MCF 10A (cell line): ENCODE measurements at places on chromosomes 13 and 19.

GRCh38 chr13:28474491-28475134, 20.3 kb downstream of the FLT1 start:
- H3K4me3 ChIP-seq: no peak overlapping the region
- no peak overlapping the region for H3K27ac ChIP-seq
- H3K36me3 ChIP-seq: no peaks in the 10 kb centered on the region
- H3K4me1 ChIP-seq: no peaks in the 10 kb centered on the region
- H3K27me3 ChIP-seq: peaks cover under 1% of the 10 kb centered on the region

- no peaks in the 10 kb centered on the region for H3K36me3 ChIP-seq
- H3K27me3 ChIP-seq: no peaks in the 10 kb centered on the region
- no peaks in the 10 kb centered on the region for H3K4me1 ChIP-seq
- no peak overlapping the region for H3K27ac ChIP-seq
- DNase-seq: no peak
These were observed 229.6 kb downstream of the ZIC5 start for GRCh38 chr13:99741960-99742359.

DNA sequence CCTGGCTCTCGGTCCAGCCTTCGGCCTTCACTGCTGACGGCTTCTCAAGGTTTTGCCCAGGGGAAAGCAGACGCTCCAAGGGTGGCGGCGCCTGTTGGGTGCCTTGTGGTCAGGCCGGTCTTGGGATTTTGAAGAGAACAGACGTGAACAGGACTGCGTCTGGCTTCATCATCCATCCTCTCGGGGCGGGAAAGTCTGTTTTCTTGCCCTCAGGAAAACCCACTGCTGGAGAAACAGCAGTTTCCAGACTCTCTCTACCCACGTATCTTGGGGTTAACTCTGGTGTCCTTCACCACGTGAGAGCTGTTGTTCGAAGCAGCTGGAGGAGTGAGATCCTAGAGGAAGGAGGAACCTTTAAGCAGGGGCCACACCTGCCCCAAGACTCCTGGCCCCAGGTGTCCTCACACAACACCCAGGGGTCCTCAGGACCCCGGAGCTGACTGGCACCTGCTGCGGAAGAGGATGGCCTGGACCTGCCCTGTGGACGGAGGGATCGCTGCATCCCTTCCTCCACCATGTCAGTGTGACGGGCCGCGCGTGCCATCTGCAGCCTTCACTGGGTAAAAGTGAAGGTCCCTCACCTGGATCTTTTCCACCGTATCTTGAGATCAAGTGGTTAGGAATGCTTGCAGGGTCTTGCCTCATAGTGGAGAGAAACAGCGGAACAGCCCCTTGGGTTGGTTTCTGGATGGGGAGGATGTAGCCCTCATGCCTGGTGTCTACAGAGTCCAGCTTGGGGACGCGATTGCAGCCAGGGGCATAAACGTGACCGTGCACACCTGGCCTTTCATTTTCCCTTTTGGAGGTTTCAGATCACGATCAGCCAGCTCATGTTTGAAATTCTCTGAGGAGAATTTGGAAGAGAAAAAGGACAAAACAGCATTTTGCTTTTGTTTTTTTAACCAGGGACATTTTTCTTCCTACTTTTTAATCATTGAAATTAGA, 69.5 kb upstream of the MCF2L start:
- H3K27me3 ChIP-seq: peaks cover 8% of the 10 kb centered on the region
- no peak overlapping the region for H3K27ac ChIP-seq
- DNase-seq: no peak

DNA sequence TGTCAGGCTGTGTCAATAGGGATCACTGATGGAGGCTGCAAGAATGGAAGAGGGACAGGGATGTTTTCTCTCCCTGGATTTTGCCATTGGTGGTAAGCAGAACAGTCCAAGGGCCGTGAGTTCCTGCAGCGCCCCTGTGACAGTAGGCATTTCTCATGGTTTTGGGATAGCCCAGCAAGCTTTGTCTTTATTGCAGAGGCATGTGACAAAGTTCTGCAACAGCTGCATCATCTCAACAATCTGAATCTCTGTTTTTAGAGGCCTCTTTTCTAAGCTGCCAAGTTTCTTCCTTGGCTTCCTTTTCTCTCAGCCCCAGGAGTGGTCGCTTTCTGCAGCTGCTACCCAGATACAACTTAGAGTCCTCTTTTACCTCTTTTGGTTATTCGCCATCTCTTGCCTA, 95.7 kb upstream of the TSHZ3 start:
- H3K4me1 ChIP-seq: no peaks in the 10 kb centered on the region
- H3K36me3 ChIP-seq: no peaks in the 10 kb centered on the region
- no peak for DNase-seq
- no peak overlapping the region for H3K4me3 ChIP-seq

- no peaks in the 10 kb centered on the region for H3K27me3 ChIP-seq
- no peaks in the 10 kb centered on the region for H3K4me1 ChIP-seq
- no peaks in the 10 kb centered on the region for H3K36me3 ChIP-seq
- no peak overlapping the region for H3K4me3 ChIP-seq
- no peak for DNase-seq
- H3K27ac ChIP-seq: no peak overlapping the region
These were observed 40.6 kb downstream of the UQCRFS1 start for GRCh38 chr19:29172302-29172701.

DNA sequence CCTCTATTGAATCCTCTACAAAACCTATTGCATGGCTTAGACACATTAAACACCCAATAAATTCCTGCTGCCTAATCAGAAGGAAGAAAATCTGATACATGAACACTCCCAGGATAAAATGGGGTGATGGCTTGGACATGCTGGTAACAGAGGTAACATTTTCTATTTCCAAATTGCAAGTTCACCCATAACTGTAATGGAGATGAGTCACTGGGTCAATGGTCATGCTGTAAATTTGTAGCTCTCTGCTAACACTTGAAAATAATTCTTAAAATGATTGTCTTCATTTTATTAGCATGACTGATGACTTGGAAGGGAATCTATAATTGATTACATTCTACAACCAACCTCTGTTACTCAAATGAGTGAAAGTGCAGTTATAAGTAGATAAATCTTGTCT, 434.1 kb downstream of the FGF14 start:
- no peaks in the 10 kb centered on the region for H3K36me3 ChIP-seq
- DNase-seq: no peak
- no peak overlapping the region for H3K27ac ChIP-seq
- H3K4me3 ChIP-seq: no peak overlapping the region
- no peaks in the 10 kb centered on the region for H3K4me1 ChIP-seq

- peaks cover 17% of the 10 kb centered on the region for H3K4me1 ChIP-seq
- H3K27me3 ChIP-seq: no peaks in the 10 kb centered on the region
- H3K36me3 ChIP-seq: no peaks in the 10 kb centered on the region
- no peak overlapping the region for H3K27ac ChIP-seq
- no peak overlapping the region for H3K4me3 ChIP-seq
These were observed 6.7 kb upstream of the UBL3 start for GRCh38 chr13:29857085-29857484.

DNA sequence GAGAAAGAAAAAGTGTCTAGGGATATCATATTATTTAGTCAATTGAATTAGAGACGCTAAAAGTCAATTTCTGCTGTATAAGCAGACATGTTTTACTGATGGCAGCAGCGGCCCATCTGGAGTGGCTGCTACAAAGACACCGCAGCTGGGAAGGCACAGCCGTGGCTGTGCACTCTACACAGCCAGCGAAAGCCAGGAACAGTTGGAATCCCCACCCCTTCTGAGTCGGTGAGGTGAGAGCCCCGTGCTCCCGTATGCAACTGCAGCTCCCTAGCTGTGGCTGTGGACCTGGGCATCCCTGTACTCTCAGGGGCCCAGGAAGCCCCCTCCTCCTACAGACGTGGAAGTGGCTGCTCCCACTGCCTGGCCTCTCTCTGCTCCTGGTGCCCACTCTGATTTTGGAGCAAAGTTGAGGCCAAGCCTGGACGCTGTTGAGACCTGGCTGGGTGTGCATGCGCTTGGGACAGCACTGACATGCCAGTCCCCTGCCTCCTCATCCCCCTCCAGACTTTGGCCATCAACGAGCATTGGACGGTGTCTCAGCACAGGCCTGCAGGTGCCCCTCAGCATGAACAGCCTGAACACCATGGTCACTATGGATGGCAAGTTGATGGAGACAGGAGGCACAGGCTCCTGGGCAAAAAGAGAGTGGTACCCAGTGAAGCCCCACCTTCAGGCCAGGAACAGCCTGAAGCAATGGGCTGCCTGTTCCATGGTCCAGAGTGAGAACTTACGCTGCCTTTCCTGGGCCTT, 944.0 kb upstream of the MIR17HG start:
- no peaks in the 10 kb centered on the region for H3K36me3 ChIP-seq
- H3K4me3 ChIP-seq: no peak overlapping the region
- DNase-seq: no peak

GRCh38 chr19:9381361-9381785, 18.6 kb downstream of the ZNF177 start:
- H3K27me3 ChIP-seq: no peaks in the 10 kb centered on the region
- no peak overlapping the region for H3K27ac ChIP-seq
- H3K36me3 ChIP-seq: peaks cover 7% of the 10 kb centered on the region
- no peaks in the 10 kb centered on the region for H3K4me1 ChIP-seq
- no peak overlapping the region for H3K4me3 ChIP-seq
- no peak for DNase-seq

- peaks cover 29% of the 10 kb centered on the region for H3K27me3 ChIP-seq
- no peak overlapping the region for H3K4me3 ChIP-seq
- H3K36me3 ChIP-seq: no peaks in the 10 kb centered on the region
- peak; percentile 14 for DNase-seq
- no peaks in the 10 kb centered on the region for H3K4me1 ChIP-seq
These were observed 793.0 kb downstream of the OLFM4 start for GRCh38 chr13:53821632-53822031.

DNA sequence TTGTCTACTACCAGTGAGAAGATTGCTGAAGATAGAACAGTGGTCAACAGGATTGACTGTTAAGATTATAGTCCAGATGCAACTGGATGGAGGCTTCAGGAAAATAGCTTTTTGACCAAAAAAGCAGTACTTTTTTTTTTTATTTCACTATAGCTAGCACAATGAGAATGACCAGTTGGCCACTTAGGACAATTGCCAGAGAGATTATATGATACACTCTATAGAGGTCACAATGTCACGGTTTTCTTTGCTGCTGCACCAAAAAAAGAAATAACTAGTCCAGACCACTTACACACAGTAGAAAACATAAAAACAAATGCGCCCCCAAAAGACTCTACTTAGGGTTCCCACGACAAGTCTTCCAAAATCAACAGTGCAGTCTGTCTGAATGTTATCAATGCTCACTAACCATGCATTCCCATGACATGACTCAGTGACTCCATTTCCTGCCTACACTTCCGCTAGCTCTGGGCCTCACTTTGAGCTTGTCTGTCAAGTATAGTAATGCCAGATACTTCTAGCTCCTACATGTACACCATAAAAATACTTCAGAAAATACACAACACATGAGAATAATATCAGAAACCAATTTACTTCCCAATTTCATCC, 209.1 kb upstream of the STARD13 start:
- no peak overlapping the region for H3K4me3 ChIP-seq
- peak overlapping the region; percentile 63 for H3K27ac ChIP-seq
- DNase-seq: peak; percentile 80

DNA sequence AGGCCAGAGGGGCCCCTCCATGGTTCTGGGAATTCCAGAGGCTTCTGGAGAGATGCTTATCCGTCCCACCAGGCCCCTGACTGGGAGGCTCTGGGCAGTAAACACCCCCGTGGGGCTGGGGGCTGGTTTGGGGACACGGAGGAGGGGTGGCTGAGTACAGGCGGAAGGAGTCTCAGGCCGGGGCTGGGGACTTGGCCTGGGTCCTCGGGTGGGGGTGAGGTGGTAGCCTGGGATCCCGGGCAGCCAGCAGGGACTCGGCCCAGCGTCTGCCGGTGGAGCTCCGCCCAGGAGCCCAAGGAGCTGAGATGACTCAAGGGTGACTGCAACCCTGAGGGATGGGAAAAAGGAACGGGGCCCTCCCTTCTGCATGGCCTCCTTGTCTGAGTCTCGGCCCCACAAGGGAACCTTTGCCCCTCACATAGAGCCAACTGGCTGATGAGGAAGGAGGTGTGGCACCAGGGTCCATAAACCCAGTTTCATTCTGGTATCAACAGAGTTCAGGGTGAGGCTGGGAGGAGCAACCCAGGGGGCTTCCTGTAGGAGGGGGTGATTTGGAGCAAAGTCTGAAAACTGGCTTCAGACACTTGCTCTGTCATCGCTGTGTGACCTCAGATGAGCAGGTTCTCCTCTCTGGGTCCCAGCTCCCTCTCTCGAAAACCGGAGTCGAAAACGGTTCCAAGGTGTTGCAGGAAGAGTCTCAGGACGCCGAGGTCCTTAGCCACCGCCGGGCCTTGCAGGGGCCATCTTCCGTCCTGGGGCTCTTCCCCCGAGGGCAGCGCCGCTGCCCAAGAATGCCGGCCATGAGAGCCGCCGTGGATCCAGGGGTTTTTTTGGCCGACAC, 809 bp downstream of the MISP start:
- peak; percentile 88 for DNase-seq
- H3K36me3 ChIP-seq: peaks cover 16% of the 10 kb centered on the region
- no peak overlapping the region for H3K27ac ChIP-seq
- peaks cover 12% of the 10 kb centered on the region for H3K4me1 ChIP-seq

- H3K36me3 ChIP-seq: peaks cover 30% of the 10 kb centered on the region
- peaks cover 37% of the 10 kb centered on the region for H3K4me1 ChIP-seq
- no peak for DNase-seq
- H3K27ac ChIP-seq: no peak overlapping the region
These were observed 17.2 kb downstream of the MBNL2 start for GRCh38 chr13:97239306-97239705.

DNA sequence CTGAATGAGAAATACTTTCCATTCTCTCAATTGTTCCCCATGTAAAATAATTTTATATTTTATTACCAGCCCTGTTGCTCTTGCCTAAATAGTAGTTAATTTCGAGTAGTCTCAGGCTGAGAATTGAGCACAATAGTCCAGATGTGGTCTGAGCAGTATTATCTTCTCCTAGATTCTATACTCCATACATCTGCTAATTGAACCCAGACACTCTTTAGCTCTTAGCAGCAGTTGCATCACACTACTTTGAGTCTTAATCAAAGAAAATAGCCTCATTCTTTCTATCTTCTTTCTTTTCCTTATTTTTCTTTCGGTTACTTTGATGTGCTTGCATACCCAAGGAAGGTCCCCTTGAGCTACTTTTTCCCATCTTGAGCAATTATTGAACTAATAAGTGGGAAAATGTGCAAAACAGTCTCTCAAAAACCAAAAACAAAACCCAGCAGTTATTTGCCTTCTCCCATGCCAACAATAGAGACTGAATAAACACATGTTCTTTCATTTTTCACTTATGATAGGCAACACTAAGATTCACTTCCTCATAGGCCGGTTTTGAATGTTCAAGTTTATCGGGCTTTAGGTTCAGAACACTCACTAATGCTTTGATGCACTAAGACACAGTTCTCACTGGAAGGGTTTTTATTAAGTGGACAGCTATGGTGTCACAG, 204.5 kb downstream of the POU4F1 start:
- DNase-seq: no peak
- no peak overlapping the region for H3K27ac ChIP-seq
- no peaks in the 10 kb centered on the region for H3K4me1 ChIP-seq
- H3K27me3 ChIP-seq: peaks cover 23% of the 10 kb centered on the region
- H3K36me3 ChIP-seq: no peaks in the 10 kb centered on the region

DNA sequence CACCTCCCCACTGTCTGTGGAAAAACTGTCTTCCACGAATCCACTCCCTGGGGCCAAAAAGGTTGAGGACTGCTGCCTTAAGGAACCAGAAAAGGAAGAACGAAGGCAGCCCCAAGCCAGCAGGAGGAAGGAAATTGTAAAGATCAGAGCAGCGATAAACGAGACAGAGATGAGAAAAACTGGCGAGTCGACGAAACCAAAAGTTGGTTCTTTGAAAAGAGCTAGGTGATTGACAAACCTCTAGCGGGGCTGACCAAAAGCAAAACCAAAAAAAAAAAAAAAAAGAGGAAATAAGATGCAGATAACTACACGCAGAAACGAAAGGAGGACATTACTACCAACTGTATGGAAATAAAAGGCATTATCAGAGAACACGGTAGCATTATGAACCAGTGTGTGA, 76.9 kb downstream of the GADD45B start:
- DNase-seq: no peak
- peak overlapping the region; percentile 74 for H3K27ac ChIP-seq
- H3K27me3 ChIP-seq: no peaks in the 10 kb centered on the region
- H3K4me1 ChIP-seq: peaks cover 12% of the 10 kb centered on the region
- H3K4me3 ChIP-seq: no peak overlapping the region
